ENCODE measurements at places on chromosomes 3 and 15.

DNA sequence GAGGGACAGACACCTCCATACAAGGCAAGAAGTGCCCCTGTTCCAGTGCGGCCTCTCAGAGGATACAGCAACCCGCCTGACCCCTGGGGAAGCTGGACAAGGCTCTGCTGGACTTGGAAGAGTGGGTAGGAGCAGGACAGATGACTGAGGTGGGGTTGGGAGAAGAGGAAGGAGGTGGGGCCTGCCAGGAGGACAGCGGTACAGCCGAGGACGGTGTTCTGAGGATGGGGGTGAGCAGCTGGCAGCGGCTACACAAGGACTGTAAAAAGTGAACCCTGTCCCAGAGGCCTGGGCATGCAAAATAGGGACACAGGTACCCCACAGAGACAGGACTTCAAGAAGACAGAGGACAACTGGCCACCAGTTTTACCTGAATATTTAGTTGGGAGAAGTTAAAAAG, 23.5 kb upstream of the ELP6 start:
- DNase-seq = no peak

- DNase-seq = no peak
Measured at GRCh38 chr3:184786280-184786941, 25.6 kb upstream of the VPS8 start.

DNA sequence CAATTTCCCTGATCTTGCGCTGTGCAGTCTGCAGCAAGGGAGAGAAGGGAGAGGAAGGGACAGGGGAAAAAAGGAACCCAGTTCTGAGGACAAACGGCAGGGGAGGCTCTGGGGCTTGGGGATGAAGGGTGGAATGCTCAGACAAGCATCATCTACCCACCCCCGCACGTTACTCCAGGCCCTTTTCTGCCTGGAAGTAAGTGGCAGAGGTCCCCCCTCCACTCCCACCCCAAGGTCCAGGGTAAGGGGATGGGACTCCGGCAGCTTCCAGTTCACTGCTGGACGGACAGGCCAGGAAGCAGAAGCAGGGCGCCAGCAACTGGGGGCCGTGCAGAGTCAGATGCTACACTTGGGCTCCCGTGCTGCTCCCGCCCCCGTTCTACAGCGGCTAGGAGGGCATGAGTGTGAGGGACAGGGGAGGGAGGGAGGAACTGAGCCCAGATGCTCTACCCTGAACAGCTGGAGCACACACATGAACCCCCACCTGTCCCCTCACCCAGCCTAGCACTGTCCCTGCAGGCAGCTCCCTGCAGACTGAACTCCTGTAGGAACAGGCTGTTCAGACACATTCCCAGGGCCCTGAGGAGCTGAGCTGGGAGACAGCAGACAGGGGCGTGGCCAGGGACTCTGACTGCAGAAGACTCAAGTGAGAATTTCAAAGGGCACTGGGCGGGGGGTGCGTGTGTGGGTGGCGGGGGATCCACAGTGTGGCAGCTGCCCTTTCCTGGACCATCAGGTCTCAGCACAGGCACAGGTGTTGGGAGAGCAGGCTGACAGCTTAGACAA, 59.7 kb downstream of the SENP2 start:
- no peak for DNase-seq

- DNase-seq = no peak
Measured at GRCh38 chr3:176926034-176926433, 271.2 kb downstream of the TBL1XR1 start.

DNA sequence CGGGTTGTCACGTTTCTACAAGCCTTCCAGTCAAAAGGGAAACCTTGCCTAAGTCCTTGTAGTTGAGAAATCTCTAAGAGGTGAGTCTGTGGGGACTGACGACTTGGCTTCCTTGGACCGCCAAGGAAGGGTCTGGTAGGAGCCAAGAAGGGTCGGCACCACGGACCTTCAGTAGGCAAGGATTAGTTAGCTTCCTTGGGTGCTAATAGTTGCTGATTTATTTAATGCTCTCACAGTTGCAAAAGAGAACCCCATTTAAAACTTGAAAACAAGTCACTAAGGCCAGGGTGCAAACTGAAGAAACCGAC, 361 bp upstream of the LCMT2 start:
- DNase-seq = no peak

- no peak for DNase-seq
Measured at GRCh38 chr3:183094711-183095110, 4.6 kb downstream of the MCCC1 start.

DNA sequence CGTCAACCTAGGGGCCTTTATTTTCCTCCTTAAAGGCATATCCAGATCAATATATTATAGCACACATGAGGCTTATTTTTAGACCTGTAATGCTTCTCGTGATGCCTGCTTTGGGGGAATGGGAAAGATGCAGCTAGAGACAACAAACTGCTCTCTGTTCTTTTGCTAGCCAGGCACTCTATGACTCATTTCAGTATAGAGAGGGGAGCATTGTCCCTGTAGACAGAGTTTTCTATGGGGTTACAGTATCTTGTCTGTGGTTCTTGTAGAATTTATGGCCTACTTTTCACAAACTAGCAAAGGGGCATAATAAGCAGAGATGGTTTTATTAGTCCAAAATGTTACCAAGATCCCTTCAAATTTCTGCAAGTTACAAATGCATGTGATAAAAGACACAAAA, 305.6 kb downstream of the LSAMP start:
- DNase-seq = no peak

- no peak for DNase-seq
Measured at GRCh38 chr3:181941250-181941649, 229.5 kb downstream of the SOX2 start.

GRCh38 chr3:185757176-185757575, 67.7 kb downstream of the IGF2BP2 start:
- DNase-seq = no peak

Measured in activated naive CD4-positive, alpha-beta T cell (primary cell).